ENCODE measurements at places on chromosomes 1 and 21.
A peak's percentile ranks its signal among the peaks of the same experiment; 100 is the strongest.

DNA sequence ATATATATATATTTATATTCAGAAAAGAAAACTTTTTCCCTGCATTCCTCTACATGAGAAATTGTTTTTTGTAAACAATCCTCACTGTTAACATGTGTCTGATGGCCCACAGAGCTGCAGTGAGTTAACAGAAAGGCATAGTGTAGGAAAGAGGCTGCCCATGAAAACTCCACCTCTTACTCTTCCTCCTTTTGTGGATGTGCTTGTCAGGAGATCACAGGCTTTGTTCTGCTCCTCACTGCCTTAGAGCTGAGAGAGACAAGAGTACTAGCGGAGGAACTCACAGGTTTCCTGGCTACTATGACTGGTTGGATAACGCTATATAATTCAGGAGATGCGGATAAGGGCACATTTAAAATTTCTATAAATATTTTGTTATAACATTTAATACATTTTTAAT is 200.6 kb downstream of the BRINP3 start:
- no peak for DNase-seq

GRCh38 chr1:107795994-107796393 is 169.0 kb downstream of the VAV3 start:
- no peak for DNase-seq

GRCh38 chr1:71303617-71304041 is 222.8 kb upstream of the ZRANB2 start:
- no peak for DNase-seq

GRCh38 chr1:244394826-244395765 is 56.6 kb downstream of the ADSS2 start:
- DNase-seq = no peak

GRCh38 chr1:86197206-86197855 is 40.8 kb upstream of the COL24A1 start:
- DNase-seq = no peak

- no peak for DNase-seq
Observed at GRCh38 chr1:169885207-169885606, 8.5 kb downstream of the SCYL3 start.

GRCh38 chr1:88791192-88791591 is 100.2 kb downstream of the GTF2B start:
- no peak for DNase-seq

- peak; percentile 15 for DNase-seq
Observed at GRCh38 chr21:46634427-46634826, 1.0 kb upstream of the PRMT2 start.

GRCh38 chr1:209983953-209984352 is 45.9 kb downstream of the SYT14 start:
- DNase-seq = no peak

DNA sequence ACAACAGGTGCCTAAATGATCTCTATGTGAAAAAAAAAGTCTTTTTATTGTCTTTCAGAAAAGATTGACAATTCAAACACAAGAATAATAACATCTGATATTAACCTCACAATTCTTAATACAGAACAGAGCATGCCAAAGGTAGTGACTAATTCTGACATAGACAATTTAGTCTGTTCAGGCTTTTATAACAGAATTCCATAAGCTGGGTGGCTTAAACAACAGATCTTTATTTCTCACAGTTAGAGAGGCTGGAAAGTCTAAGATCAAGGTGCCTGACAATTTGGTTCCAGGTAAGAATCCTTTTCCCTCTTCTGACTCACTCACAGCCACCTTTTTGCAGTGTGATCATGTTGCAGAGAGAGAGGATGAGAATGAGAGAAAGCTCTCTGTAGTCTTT is 27.0 kb downstream of the DPYD start:
- no peak for DNase-seq

DNA sequence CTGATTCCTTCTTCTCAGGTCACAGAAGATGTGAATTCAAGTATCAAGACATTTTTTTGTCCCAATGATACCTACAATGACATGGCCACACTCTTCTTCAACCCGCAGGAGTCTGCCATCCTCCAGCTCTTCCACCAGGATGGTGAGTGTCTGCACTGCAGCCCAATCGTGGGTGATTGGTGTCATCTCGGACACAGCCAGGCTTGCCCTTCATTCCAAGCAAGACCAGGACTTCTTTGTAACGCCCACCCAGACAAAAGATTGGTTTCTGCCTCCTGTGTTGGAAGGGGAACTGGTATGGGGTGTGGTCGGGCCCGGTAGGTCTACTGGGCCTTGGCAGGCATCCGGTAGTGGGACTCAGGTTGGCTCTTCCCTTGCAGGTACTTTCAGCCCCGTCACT is 14.1 kb downstream of the NPPA start:
- no peak for DNase-seq

Measured in NCI-H2227 treated with DMSO at 0.1 percent for 48 hours (cell line).